ENCODE measurements at places on chromosomes 7 and 10. TPM values are rescaled to one million over a fixed set of nuclear protein-coding genes. Genes with fewer than 3 reads are reported as not detected.

The ERLIN1 gene
- total RNA-seq: 51.6 TPM

The NPC1L1 gene
- not detected for total RNA-seq

The C10orf105 gene
- total RNA-seq: not detected

The HKDC1 gene
- total RNA-seq: 15.4 TPM

The EPO gene
- not detected for total RNA-seq

The CALHM1 gene
- not detected for total RNA-seq

The PHKG1 gene
- 1.2 TPM for total RNA-seq

The LDB3 gene
- total RNA-seq: not detected

The LRRN3 gene
- total RNA-seq: under 0.01 TPM

All from tracheal epithelial cell (primary cell).